Muscle of back (tissue), 13 donors: ENCODE measurements at places on chromosomes 2 and 18. TPM values are rescaled to one million over a fixed set of nuclear protein-coding genes. Genes with fewer than 3 reads are reported as not detected.

GRCh38 chr18:74775239-74775638 lies 177.6 kb downstream of the ZNF407 start:
- no peak for DNase-seq

GRCh38 chr18:51767293-51767692 lies 569.8 kb upstream of the MEX3C start:
- DNase-seq, result no peak

GRCh38 chr2:182668671-182669070 lies 47.4 kb upstream of the DNAJC10 start:
- DNase-seq, result no peak

GRCh38 chr18:48533340-48534070 lies 5.3 kb upstream of the CTIF start:
- no peak for DNase-seq

GRCh38 chr18:23331091-23331920 lies 121.8 kb upstream of the RIOK3 start:
- DNase-seq, result no peak

- DNase-seq, result no peak
Observed at GRCh38 chr2:68936889-68937288, 15.8 kb downstream of the GKN2 start.

DNA sequence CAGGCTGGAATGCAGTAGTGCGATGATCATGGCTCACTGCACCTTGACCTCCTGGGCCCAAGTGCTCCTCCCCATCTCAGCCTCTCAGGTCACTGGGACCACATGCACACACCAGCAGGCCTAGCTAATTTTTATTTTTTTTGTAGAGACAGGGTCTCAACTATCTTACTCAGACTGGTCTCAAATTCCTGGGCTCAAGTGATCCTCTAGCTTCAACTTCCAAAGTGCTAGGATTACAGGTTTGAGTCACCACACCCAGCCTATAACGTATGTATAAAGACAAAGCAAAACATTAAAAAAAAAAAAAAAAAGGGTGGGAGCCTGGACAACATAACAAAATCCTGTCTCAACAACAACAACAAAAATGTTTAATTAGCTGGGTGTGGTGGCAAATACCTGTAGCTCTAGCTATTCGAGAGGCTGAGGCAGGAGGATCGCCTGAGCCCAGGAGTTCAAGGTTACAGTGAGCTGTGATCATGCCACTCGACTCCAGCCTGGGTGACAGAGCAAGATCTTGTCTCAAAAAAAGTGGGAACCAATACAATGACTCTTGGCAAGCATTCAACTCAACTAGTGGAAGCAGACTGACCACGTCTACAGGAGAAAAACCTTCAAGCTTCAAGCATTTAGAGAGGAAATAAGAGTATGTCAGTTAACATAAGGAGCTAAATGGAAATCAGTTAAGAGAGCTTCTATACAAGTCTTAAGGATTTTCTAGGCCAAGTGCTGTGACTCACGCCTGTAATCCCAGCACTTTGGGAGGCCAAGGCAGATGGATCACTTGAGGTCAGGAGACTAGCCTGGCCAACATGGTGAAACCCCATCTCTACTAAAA lies 2.6 kb downstream of the GTF3C2 start:
- no peak for DNase-seq

DNA sequence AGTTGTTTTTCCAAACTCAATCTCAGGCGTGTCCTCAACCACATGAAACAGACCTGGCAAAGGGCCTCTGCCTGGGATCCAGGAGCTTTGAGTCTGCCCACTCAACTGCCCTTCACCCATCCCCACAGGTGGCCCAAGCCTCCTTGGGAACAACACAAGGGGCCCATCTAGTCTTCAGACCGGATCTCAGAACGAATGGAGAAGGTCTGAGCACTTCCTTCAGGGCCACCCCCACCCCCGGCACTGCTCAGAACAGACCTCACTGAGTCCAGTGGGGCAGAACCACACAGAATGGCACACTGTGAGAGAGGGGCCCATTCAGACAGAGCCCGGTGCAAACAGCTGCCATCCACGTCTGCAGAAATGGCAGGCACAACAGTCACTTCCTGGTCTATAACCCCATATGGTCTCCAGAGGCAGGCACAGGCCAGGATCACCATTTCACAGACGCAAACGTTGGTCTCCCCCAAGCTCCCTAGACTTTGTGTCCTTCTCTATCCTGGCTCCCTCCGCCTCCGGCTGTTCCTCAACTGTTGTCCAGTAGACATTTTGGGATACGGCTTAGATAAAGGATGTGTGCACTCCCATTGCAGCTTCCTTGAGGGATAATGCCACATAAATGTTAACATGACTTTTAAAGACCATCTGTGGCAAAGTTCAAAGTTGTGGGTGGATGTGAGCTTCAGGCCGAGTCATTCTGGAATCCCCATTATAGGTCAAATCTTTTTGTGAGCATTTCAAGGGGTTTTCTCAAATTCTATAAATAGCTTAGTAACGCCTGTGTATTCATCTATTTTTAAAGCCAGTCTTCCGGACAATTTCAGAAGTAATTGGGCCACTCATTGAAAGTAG lies 149.7 kb downstream of the SMAD7 start:
- no peak for DNase-seq

- no peak for DNase-seq
Observed at GRCh38 chr2:227295806-227296205, 29.2 kb upstream of the MFF start.

DNA sequence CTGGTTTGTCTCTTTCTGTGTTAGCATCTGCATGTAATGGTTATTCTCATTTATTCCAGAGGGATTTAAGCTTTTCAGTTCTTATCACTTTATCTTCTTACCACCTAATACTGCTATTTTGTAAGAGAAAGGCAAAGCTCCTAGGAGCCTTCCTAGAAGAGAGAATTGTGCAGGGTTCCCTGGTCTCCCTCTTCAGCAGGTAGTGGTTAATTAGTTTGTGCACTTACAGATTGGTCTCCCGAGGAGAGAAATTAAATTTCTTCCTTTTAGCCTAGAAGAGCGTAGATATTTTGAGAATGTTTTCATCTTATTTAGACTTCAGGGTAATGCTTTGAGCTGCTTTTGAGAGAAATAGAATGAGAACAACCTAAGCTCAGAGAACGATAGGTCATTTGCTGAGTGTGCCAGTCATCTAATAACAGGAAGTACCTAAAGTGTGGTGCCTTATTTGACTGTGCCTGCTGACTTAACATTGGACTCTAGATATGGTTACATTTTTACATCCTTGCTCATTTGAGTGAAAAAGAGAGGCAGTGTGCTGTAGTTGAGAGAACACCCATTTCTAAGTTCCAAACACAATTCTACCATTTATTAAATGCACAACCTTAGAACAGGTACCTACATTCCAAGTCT lies 651.4 kb downstream of the STK39 start:
- no peak for DNase-seq

DNA sequence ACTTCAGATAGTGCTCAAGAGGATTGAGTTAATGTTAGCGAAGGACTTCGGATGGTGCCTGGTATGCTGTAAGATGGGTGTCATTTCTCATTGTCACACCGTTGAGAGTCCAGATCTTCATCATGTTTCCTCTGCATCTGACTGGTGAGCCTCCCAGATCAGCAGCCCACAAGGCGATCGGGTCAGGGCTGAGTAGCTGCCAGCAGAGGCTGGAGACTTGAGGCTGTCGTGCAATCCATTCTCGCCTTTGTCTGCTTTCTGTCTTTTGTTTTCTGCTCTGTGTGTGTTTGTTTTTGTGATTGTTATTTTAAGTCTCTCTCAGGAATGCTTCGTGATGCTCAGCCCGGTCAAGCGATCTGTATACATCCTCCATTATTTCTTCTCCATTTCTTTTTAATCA lies 95.8 kb downstream of the TGOLN2 start:
- DNase-seq, result no peak

GRCh38 chr2:20544153-20544747 lies 97.4 kb downstream of the RHOB start:
- DNase-seq, result no peak

DNA sequence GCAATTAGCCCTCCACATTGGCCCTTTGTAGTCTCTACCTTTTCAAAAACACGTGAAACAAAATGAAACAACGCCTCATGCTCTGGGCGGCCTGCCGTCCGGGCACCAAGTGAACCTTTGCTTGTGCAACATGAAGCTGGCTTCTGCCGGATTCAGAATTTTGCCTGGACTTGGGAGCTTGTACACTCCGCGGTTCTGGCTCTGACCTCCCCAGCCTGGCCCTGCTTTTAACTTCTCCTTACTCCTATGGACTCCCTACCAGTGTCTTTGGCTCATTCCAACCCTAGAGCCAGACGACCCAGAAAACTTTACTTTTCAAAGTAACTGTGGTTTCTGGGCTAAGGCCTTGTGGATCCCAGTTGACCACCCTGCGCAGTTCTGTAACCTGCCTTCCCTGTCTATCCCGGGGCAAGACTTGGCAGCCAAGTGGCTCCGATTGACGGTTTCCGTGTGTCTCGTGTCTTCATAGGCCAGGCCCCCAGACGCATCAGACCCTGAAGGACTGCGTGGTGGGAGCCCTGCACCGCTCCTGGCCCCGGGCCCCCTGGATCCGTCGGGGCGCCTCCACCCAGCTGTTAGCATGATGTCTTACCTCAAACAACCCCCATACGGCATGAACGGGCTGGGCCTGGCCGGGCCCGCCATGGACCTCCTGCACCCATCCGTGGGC lies 1.9 kb downstream of the OTX1 start:
- no peak for DNase-seq

- no peak for DNase-seq
Observed at GRCh38 chr2:199144036-199144435, 313.7 kb downstream of the SATB2 start.

DNA sequence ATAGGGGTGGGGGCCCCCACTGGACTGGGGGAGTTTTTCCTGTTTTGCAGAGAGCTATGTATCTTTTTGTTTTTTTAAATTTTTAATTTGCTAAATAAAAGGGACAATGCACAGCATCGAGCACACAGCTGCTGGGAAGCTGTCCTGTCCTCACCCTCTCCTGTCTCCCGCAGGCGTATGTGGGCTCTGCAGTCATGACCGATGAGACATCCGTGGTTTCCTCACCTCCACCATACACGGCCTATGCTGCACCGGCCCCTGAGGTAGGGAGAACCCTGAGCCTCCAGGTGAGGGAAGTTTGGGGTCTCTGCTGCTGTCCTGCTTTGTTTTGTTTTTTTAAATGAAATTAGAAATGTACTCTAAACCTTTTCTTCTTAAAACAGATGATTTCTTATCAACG lies 27.6 kb downstream of the PLEKHB2 start:
- no peak for DNase-seq

DNA sequence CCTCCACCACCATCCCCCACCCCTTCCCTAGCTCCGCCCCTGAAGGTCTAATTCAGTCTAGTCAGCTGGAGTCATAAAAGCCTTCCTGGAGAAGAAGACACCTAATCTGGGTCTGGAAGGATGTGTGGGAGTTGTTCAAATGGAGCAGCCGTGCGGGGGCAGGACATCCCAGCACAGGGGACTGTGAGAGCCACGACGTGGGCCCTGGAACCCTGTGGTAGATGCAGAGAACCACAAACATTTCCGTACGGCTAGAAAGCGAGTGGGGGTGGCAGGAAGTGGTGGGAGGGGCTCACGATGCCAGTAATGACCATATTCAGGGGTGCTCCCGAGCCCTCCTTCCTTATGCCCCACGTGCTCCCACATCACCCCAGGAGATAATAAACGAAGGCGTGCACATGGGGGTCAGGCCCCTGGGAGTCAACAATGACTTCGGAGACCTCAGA lies 20.9 kb upstream of the COL6A3 start:
- no peak for DNase-seq

GRCh38 chr2:102080451-102081242 lies 61.9 kb upstream of the IL1R1 start:
- DNase-seq, result no peak

- no peak for DNase-seq
Observed at GRCh38 chr2:232831496-232831895, 38.6 kb upstream of the SNORC start.

- DNase-seq, result no peak
Observed at GRCh38 chr2:102025583-102026267, 34.0 kb downstream of the IL1R2 start.

GRCh38 chr2:12714391-12715221 lies 2.1 kb upstream of the TRIB2 start:
- no peak for DNase-seq

DNA sequence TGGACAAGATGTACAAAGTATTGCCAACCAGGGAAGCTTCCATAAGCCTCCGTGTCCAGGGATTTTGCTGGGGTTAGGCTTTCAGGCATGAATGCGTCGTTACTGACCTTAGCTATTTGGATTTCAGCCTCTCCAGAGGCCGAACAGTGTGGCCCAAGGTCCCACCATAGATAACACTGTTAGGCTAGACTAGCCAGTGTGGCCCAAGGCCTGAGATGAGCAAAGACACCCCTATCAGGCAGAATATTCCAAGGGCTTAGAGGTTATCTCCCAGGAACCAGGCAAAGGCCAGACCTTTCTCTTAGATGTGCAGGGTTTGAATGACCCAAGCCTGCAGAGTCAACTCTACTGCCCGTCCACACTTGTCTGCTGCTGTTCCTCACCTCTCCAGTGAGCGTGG lies 131.7 kb upstream of the NDUFV2 start:
- DNase-seq, result no peak

GRCh38 chr2:74020702-74021406 lies 36.1 kb downstream of the TET3 start:
- no peak for DNase-seq

DNA sequence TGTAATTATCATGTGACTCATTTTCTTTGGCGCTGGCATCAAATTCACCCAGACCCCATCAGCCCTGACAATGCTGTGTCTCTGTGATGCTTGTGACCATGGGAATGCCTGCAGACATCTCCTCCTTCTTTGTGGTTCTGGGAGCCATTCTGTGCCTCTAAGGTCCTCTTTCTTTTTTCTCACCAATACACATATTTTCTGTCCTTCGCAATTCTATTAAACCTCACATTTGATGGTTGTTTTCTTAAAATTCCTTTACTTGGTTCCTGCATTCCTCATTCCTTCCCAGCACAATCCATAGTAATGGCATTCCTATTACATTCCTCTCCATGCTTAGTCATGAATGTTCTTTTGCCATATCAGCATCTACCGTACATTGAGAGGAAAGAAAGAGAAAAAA lies 375.3 kb downstream of the PIK3C3 start:
- DNase-seq, result no peak

DNA sequence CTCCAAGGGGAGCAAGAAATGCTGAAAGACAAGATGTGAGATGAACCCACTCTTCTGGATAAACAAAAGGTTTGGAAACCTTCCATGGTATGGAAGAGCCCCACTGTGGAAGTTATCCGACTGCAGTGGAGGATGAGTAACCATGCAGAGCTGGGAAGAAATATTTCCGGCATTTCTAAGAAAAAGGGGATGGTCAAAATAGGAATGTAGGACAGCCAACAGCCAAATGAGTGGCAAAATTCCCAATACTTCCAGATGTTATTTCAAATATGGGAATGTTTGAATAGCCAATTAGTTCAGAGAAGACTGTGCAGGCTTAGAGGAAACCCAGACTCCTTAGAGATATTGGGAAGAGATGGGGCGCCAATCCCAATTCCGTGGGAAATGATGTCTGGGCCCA lies 246.8 kb downstream of the RAD51AP2 start:
- DNase-seq, result peak; percentile 1

Gene AQP12B
- polyA plus RNA-seq, result 0.36 TPM

Gene KCMF1
- 46.5 TPM for polyA plus RNA-seq

Gene CERKL
- 9.5 TPM for polyA plus RNA-seq

Gene UGT1A8
- polyA plus RNA-seq, result not detected

Gene MYO3B
- polyA plus RNA-seq, result 0.18 TPM

Gene UCN
- 2.1 TPM for polyA plus RNA-seq

Gene UGT1A3
- not detected for polyA plus RNA-seq

Gene DYSF
- 95.1 TPM for polyA plus RNA-seq

Gene IL36A
- polyA plus RNA-seq, result not detected

Gene NT5C1B
- polyA plus RNA-seq, result 0.43 TPM

Gene CRYBA2
- polyA plus RNA-seq, result not detected

Gene CFC1B
- polyA plus RNA-seq, result not detected

Gene ADGRF3
- 0.25 TPM for polyA plus RNA-seq

Gene ABCB11
- 0.21 TPM for polyA plus RNA-seq
